ENCODE measurements at places on chromosomes 12 and 14. TPM values are rescaled to one million over a fixed set of nuclear protein-coding genes. Genes with fewer than 3 reads are reported as not detected.

TMPRSS12 gene
- total RNA-seq: not detected

DYNC1H1 gene
- 319 TPM for total RNA-seq

TSPAN11 gene
- total RNA-seq: 4.4 TPM

DNA sequence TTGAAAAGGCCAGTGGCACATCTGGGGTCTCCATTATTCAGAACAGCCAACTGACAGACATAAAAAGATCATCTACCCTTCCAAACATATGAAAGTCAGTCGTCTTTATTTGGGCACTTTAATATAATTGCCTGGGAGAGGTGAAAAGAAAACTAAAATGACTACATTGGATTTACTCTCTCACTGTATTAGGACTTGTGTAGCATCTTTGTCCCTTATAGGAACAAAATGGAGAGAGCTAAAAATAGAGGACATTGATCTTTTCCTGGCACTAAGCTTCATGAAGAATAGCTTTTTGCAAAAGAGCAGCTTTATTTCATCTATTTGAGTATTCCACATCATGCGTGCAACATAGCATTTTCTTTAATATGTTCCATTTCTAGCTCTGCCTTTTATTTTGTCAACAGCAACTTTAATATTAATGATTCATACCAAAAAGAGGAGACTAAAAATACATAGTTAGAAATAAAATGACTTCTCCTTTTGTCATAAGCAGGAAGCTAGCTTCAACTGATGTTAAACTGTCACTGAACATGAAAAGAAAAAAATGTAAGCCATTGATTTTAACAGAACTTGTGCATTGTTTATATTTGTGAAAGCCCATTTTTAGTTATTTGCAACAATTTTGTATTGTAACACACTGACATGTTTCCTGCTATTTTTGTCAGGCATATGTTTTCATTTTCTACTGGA, 254.6 kb downstream of the SEC23A start:
- no peak for DNase-seq

- peak; percentile 25 for DNase-seq
Observed at GRCh38 chr12:13186302-13186701, 10.2 kb upstream of the EMP1 start.

DNA sequence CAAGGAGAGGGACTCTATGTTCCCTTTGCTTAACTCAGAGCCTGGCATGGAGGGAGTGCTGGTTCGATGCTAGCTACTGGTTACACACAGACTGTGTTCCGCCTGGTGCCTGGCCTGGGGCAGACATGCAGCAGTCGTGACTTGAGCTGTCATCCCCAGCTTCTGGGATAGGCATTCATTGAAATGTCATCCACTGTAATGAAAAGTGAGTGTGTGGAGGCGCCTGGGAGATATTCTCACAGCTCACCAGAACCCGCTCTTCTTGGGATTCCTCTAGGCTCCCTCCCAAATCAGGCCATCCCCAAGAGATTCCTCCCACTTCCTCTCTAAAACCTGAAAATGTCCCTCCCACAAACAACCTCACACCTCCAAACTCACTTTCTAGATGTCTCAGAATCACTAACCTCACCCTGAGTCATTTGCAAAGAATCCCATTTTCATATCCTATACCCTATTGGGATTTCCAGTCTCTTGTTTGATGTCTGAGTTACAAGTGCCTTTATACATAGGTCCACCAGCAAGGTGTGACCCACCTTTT, 82.8 kb downstream of the CRACR2A start:
- DNase-seq: no peak
